ENCODE measurements at places on chromosomes 2 and 18.
A peak's percentile ranks its signal among the peaks of the same experiment; 100 is the strongest.

GRCh38 chr2:239835056-239835455, 190.1 kb downstream of the NDUFA10 start:
- peak; percentile 12 for DNase-seq

DNA sequence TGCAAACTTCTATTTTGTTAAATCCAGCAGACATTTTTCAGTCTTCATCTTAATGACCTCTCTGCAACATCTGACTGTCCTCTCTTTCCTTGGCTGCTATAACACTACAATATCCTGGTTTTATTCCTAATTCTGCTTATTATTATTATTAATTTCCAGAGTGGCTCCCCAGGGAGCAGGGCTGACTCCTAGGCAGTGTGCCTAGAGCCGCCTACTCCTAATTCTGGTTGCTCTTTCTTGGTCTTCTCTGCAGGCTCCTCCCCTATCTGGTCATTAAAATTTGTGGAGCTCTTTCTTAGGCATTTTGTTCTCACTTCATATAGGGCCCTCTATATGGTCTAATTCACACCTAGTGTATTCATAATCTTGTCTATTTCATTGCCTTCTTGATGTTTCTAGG, 10.8 kb downstream of the LOXL3 start:
- DNase-seq: no peak

DNA sequence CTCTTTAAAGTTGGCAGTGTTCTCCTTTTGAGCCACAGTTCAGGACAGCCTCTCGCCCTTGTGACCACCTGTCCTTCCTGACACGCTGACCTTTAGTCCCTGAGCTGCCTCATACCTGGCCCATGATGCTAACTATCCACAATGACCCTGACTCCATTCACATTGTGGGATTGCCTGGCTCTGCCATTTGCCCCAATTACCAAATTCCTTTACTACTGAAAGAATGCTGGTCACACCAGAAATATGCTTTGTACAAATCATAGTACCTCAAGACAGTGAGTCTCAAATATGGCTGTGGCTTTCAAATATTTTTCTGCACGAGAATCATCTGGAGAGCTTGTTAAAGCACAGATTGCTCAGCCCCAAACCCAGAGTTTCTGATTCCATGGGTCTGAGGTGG, 54.2 kb downstream of the LTBP1 start:
- no peak for DNase-seq

GRCh38 chr18:47484068-47484467, 232.6 kb upstream of the SKOR2 start:
- no peak for DNase-seq

- no peak for DNase-seq
These were observed 28.7 kb downstream of the IKZF2 start for GRCh38 chr2:213122725-213123124.

- no peak for DNase-seq
These were observed 14.1 kb downstream of the NRP2 start for GRCh38 chr2:205696331-205696926.

DNA sequence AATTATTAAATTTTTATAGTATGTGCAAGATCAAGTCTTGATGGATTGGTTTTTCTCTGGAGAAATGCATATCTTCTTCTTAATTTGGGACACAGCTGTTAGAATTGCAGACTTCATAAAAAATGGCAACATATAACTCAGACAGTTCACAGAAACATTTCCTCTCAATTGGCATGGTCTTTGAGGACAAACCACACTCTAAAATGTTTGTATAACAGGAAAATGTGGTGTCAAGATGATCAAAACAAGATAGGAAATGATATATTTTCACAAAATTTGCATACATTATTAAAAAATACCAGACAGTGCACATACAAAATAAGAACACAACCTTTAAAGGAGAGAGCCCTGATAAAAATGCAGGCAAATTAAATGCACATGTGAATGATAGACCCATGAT, 63.9 kb downstream of the ICOS start:
- no peak for DNase-seq

GRCh38 chr2:236862961-236863728, 222.5 kb upstream of the COPS8 start:
- DNase-seq: no peak

GRCh38 chr2:18752022-18752493, 162.7 kb upstream of the NT5C1B start:
- no peak for DNase-seq

GRCh38 chr18:53944721-53945120, 279.7 kb downstream of the MBD2 start:
- DNase-seq: no peak

DNA sequence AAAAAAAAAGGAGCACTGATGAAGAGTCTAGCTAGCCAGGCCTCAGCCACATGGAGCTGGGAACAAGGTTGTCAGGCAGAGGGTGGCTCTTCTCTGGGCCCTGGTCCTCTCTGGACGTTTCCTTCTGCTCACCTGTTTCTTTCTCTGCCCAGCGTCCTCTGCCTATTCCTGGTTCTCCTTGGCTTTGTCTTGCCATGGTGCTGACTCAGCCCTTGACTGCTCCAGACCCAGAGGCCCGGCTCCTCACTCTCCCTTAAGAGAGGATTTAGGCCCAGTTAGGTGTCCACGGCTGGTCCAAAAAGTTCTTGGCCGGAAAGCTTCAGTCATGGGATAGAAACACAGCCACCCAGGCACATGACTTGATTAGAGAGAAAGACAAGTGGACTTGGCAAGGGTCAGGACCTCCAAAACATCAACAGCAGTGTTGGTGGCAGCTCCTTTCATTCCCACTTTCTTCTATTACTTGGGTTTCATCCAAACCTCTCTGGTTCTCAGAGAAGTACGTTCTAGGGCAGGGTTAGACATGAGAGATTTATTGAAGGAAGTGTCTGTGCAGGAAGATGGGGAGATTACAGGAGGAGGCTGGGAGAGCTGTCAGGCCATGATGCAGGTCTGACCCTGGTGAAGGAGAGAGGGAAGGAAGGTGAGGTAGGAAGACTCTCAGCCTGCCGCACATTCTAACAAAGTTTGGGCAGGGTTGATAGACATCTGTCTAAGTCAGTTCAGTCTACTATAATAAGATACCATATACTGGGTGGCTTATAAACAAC, 14.5 kb upstream of the ATG16L1 start:
- DNase-seq: no peak

DNA sequence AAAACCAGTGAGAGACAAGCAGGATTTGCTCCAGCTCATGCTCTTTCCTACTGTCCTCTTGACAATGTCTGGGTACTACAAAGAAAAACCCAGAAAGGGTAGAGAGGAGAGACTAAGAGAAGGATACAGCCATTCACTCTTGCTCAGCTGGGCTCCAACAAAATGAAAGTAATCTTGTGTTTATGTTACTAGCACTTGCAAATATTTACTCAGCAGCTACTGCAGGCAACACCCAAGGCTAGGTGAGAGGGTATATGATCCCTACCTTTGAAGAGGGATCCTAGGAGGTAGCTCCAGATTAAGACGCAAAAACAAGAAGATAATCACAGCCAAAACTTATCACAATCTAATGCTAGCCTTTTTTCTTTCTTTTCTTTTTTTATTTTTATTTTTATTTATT, 329.6 kb upstream of the ACVR2A start:
- DNase-seq: no peak

- DNase-seq: no peak
These were observed 32.6 kb downstream of the NAPG start for GRCh38 chr18:10558243-10558966.

DNA sequence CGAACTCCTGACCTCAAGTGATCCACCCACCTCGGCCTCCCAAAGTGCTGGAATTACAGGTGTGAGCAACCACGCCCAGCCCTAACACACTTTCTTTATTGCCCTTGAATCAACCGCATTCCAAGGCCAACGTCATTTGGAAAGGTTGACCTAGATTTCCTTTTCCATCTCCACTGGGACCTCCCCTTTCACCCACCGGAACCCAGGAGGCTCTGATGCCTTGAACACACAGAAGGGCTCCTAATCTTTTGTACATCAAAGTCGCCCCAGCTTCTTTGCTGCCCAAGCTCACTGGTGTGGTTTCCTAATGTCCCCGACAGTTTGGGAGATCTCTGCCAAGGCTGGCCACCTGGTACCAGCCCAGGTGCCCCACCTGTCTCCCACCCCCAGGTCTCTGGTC, 46.2 kb upstream of the CAB39 start:
- DNase-seq: no peak

- peak; percentile 81 for DNase-seq
These were observed 8.0 kb upstream of the TMEM214 start for GRCh38 chr2:27024812-27025211.

DNA sequence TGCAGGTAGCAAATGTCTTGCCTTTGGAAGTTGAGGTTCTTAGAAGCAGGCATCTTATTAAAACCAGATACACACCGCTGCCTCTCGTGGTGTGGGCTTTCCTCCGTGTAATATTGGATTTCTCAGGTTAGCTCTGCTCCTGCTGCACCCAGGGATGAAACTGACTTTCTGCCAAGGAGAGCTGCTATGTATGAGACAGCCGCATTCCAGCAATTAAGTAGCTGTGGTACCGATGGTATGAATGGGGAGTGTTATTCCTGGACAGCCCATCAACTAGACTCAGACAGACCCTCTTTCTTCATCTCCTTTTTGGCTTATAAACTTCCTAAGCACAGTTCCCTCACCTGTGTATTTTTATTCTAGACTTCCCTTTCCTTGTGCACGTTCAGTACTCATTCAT, 6.8 kb upstream of the EHD3 start:
- no peak for DNase-seq

GRCh38 chr2:42935692-42936671, 143.6 kb upstream of the HAAO start:
- no peak for DNase-seq

DNA sequence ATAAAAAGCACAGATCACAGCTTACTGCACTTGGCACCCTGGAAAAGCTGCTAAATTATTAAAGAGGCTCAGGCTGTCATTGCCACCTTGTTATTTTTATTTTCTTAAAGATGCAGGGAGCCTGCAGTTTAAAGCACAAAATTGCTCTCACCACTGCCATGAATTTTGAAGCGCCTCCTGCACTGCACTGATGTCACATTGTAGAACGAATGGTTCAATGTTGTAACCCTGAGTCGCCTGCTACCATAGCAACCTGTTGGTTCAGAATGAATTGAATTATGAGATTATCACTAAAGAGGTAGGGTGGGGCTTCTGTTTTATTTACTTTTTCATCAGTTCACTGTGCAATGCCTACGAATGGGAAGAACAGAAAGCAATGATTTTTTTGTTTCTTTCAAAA, 16.5 kb downstream of the SCG2 start:
- DNase-seq: no peak

GRCh38 chr2:23901966-23902846, 24.7 kb downstream of the ATAD2B start:
- DNase-seq: no peak

- DNase-seq: peak; percentile 37
These were observed 15.7 kb downstream of the IGFBP5 start for GRCh38 chr2:216679658-216680024.

DNA sequence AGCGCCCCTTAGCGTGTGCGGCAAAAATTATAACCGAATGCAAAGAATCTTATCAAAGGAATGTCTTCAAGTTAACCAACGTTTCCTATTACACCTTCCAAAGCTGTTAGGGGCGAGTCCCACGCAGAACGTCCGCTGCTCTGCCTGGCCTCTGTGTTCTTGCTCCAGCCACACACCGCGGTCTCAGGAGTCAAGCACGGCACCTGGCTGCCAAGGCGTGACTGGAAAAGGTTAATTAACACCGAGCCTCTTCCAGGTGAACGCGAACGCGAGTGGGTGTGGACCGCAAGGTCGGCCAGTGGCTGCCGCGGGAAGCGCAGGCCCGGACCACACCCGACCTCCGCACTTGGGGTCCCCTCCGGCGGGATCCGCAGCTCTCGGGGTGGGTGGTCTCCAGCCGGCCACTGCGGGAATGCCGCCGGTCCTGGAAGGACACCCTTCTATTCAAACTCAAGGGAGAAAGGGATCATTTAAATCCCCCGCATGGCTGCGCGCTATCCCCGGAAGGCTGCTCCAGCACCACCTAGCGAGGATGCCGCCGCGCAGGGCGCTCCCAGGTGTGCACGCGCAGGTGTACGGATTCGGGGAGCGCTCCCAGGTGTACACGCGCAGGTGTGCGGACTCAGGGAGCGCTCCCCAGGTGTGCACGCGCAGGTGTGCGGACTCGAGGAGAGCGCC, 830 bp downstream of the CYB5A start:
- DNase-seq: peak; percentile 84

- DNase-seq: no peak
These were observed 3.8 kb downstream of the TMEM198 start for GRCh38 chr2:219547621-219548020.

- no peak for DNase-seq
These were observed 11.7 kb upstream of the SERPINB5 start for GRCh38 chr18:63465059-63465458.

DNA sequence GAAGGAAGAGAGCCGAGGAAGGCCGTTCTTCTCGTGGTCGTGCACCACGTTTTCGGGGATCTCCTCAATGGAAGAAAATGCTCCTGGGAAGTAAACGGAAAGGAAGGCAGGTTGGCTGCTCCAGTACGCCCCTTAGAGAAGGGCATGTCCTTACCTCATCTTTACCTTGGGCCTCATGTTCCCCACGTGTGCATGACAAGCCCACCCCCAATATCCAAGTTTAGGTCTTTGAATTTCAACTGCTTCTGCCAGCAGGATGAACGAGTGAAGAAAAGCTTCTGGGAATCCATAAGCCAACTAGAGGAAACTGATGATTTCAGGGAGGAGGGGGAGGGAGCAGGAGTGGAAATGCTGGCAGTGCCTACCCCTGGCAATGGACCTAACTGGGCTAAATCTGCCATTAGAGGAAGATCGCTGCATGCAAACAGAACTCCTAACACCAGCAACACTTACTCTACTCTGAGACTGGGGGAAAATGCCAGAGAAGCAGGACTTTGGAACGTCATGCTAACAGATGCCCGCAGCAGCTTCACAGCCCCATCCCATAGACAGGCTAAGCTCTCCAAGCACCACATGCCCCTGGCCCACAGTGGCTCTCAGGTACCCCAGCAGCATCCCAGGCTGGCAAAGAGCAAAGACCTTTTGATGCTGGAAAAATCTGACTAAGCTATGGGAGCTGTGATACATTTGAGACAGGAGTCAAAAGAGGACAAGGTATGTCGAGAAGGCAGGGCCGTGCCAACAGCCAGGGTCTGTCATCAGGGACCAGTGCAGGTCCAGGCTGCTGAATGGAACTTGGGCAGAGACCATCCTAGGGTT, 21.7 kb downstream of the CHST10 start:
- peak; percentile 4 for DNase-seq

DNA sequence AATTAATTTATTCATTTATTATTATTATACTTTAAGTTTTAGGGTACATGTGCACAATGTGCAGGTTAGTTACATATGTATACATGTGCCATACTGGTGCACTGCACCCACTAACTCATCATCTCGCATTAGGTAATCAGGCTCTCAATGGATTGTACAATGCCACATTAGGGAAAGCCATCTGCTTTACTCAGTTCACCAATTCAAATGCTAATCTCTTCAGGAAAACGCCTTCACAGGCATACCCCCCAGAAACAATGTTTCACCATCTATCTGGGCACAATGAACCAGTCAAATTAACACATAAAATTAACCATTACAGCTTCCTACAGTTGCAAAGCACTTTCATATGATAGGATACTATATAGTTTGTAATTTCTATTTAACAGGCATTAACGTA, 84.8 kb upstream of the DNAJC10 start:
- DNase-seq: no peak
